ENCODE measurements at places on chromosomes 3 and 15. TPM values are rescaled to one million over a fixed set of nuclear protein-coding genes. Genes with fewer than 3 reads are reported as not detected.

GRCh38 chr3:129105862-129106261, 15.7 kb downstream of the RAB43 start:
- H3K27ac ChIP-seq = no peak overlapping the region
- DNase-seq = no peak
- no peaks in the 10 kb centered on the region for H3K36me3 ChIP-seq
- H3K4me3 ChIP-seq = no peak overlapping the region

The CAMKV gene
- total RNA-seq = 12.1 TPM

- H3K27me3 ChIP-seq = no peaks in the 10 kb centered on the region
- no peak for DNase-seq
- H3K36me3 ChIP-seq = no peaks in the 10 kb centered on the region
These were observed 15.4 kb downstream of the MYH15 start for GRCh38 chr3:108494906-108495531.

The EPM2AIP1 gene
- 27.4 TPM for total RNA-seq

- no peak within 1 kb of the TSS for H3K27ac ChIP-seq
- DNase-seq = peak; percentile 87
These were observed at the start of gene DRD3 for GRCh38 chr3:114178770-114179368. Gene DRD3 (minus strand): TSS chr3:114179052. CDS start chr3:114171992, 7,060 bp downstream.

DNA sequence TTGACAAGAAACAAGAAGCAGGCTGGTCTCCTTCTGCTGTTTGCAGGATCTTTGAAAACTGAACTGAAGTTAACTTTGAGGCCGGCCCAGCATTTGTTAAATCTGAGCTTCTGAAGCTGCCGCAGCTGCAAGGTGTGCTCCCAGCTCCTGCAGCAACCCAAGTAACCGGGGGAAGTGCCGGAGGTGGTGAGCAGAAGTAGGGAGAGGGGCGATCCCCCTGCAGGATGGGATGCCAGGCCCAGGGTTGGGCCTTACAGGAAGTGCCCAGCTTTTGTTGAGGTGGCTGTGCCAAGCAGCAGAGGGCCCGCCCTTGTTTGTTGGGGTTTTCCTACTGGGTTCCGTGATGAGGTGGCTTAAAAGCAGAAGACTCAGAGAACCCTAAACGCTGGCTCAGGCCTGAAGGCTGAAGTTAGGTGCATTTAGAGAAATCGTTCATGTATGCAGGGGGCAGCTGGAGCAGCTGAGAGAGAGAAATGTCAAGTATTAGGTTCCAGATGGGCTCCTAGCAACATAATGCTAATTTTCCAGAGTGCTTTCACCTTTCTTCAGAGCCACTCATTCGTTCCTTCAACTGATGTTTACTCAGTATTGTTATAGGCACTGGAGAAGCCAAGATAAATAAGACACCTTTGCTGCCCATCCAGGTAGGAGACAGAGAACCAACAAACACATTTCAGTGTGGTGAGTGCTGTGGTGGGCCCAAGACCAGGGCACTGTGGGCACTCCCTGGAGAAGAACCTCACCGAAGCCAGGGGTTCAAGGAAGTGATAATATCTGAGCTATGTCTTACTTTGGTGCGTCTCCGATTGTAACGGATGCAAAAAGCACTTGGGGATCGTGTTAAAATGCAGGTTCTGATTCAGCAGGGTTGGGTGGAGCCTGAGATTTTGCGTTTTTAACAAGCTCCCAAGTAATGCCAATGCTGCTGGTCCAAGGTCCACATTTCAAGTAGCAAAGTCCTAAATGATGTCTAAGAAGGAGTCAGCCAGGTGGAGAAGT, 42.2 kb upstream of the PLCL2 start:
- H3K36me3 ChIP-seq = no peaks in the 10 kb centered on the region
- H3K4me1 ChIP-seq = peaks cover 13% of the 10 kb centered on the region
- no peak overlapping the region for H3K4me3 ChIP-seq
- no peak overlapping the region for H3K27ac ChIP-seq
- no peaks in the 10 kb centered on the region for H3K27me3 ChIP-seq

The SLC22A13 gene
- 0.21 TPM for total RNA-seq

DNA sequence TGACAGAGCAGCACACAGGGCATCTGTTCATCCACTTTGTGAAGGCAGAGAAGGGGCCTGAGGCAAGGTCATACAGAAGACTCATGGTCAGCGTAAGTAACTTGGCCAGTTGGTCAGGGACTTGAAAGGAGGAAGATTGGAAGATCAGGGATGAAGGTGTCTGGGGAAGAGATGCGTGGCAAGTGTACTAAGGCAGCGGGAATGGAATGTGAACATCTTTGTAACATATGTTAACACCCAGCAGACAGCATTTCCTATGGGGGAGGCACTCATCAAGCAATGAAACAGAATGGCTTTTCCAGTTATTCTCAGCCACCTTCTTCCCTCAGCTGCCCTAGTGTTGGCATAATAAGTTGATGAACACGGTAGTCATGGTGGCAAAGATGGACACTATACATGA, 7.8 kb upstream of the RFC4 start:
- no peak overlapping the region for H3K4me3 ChIP-seq
- no peaks in the 10 kb centered on the region for H3K27me3 ChIP-seq
- no peaks in the 10 kb centered on the region for H3K36me3 ChIP-seq
- DNase-seq = no peak

The C3orf22 gene
- total RNA-seq = not detected

The ASTE1 gene
- 3.1 TPM for total RNA-seq

GRCh38 chr15:80699981-80700380, 4.9 kb downstream of the ABHD17C start:
- no peak overlapping the region for H3K4me3 ChIP-seq
- no peak for DNase-seq
- H3K4me1 ChIP-seq = peaks cover 18% of the 10 kb centered on the region
- peaks cover 18% of the 10 kb centered on the region for H3K27me3 ChIP-seq

The CYP8B1 gene
- total RNA-seq = not detected

DNA sequence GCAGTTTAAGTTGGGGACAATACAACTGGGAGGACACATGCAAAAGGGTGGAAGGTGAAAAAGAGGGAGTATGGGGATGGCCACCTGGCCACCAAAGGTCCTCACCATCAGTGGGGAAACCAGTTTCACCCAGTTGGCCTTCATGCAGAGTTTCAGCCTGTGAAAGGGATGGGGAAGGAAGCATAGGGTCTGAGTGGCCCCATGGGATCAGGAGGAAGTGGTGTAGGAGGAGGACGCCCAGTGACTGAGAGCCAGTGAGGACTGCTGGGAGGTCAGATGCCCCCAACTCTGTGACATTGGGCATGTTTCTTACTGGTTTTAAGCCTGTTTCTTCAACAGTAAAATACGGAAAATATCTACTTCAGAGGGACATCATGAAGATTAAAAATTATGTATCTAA, 16.3 kb downstream of the BCL2A1 start:
- no peaks in the 10 kb centered on the region for H3K4me1 ChIP-seq
- H3K27ac ChIP-seq = no peak overlapping the region
- H3K27me3 ChIP-seq = no peaks in the 10 kb centered on the region

The APOD gene
- not detected for total RNA-seq

The RHCG gene
- not detected for total RNA-seq

The SELENOT gene
- 133 TPM for total RNA-seq

The SEMA3G gene
- 3.4 TPM for total RNA-seq

The CFAP100 gene
- 0.12 TPM for total RNA-seq

The RBPMS2 gene
- total RNA-seq = 0.15 TPM

DNA sequence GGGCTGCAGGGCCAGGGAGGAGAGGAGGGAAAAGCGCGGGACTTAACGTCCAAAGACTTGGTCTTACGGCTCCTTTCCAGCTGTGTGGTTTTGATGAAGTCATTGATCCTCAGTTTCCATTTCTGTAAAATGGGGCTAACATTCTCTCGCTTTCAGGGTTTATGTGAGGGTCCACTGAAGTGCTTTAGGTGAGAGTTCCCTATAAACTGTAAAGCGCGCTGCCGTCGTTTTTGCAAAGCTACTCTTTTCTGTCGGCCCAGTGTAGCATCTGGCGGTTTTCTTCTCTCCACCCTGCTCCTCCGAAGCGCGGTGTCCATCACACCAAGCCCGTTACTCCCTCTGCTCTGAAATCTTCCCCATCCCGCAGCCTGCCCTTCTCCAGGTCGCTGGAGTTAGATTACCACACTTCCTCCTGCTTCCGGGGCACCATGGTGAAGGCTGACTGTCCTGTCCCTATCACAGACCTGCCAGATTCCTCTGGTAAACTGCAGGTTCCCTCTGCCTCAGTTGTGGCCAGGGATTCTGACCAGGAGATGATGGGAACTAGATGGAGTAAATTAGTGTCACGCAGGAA, 702 bp upstream of the DNAJC17 start:
- no peak overlapping the region for H3K27ac ChIP-seq
- no peak for DNase-seq
- no peaks in the 10 kb centered on the region for H3K27me3 ChIP-seq
- H3K36me3 ChIP-seq = no peaks in the 10 kb centered on the region
- peaks cover 5% of the 10 kb centered on the region for H3K4me1 ChIP-seq
- H3K4me3 ChIP-seq = peak overlapping the region; percentile 95

DNA sequence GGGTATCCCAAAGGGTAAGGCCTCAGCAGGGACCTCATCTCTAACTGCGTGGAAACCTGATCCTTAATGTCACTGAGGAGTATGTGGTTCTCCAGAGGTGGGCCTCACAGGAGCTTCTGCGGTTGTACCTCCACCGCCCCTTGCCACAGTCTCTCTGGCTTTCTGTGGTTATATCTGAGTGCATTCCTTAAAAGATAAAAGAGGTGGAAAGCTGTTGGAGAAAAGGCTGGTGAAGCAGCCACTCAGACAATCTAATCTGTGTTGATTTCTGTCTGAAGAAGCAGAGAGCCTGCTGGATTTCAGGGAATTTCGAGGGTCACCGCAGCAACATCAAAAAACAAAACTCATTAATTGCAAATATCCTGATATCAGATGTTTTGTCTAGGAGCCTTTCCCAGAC, 51.4 kb downstream of the SEMA6D start:
- H3K27me3 ChIP-seq = no peaks in the 10 kb centered on the region
- H3K4me1 ChIP-seq = peaks cover 17% of the 10 kb centered on the region
- H3K27ac ChIP-seq = no peak overlapping the region
- DNase-seq = no peak
- H3K4me3 ChIP-seq = no peak overlapping the region

The LTF gene
- not detected for total RNA-seq

DNA sequence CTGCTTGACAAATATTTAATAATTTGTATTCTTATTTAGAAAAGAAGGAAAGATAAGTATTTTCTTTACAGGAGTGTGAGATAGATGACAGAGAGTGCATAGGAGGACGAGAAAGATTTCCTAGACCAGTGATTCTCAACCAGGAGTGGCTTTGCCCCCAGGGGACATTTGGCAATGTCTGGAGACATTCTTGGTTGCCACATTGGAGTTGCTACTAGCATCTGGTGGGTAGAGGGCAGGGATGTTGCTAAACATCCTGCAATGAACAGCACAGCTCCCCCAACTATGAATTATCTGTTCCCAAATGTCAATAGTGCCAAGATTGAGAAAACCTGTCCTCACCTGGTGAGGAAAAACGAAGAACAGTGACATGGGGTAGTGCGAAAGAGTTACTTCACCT, 30.8 kb upstream of the MINAR1 start:
- no peaks in the 10 kb centered on the region for H3K36me3 ChIP-seq
- no peak overlapping the region for H3K4me3 ChIP-seq
- DNase-seq = no peak

The CLDN18 gene
- total RNA-seq = not detected

DNA sequence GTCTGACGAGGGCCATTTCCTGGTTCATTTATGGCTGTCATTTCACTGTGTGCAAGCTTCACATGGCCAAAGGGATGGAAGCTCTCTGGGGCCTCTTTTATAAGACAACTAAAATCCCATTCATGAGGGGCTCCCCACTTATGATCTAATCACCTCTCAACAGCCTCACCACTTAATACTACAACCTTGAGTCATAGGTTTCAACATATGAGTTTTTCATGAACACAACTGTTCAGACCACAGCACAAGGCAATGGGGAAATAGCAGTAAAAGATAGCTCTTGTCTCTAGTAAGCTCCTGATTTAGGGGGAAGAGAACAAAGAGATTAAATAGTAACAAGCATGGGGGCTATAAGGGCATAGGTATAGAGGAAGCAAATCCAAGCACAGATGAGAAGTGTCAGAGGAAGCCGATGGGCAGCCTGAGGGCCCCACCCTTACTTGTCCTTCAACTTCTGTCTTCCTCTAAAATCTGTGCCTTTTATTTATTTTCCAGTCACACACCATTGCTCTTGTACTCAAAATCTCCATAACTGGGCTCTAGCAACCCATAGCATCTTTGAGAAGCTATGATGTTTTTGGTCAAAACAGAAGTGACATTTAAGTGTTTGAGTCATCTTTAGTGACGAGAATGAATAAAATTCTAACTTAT, 329.1 kb downstream of the UNC13C start:
- no peaks in the 10 kb centered on the region for H3K36me3 ChIP-seq
- DNase-seq = no peak
- no peak overlapping the region for H3K27ac ChIP-seq
- no peak overlapping the region for H3K4me3 ChIP-seq

DNA sequence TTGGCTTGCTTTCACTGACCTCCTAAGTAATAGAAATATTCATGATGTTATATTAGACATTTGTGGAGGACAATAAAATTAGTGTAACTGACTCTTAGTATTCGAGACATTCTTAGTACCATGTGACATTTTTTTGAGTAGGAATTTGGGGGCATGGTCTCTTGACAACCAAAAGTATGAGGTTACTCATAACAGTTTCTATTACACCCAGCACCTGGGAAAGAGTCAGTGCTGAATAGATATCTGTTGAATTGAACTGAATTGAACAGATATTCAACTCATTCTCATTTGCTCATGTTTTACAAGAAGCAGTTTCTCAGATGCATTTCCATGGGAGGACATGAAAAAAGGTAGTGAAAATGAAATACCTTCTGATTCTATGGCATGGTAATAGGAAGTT, 84.4 kb downstream of the CMSS1 start:
- no peak for DNase-seq
- no peaks in the 10 kb centered on the region for H3K27me3 ChIP-seq
- no peaks in the 10 kb centered on the region for H3K4me1 ChIP-seq
- H3K27ac ChIP-seq = no peak overlapping the region
- H3K36me3 ChIP-seq = no peaks in the 10 kb centered on the region

The RASGRP1 gene
- 2.5 TPM for total RNA-seq

The SNTN gene
- total RNA-seq = not detected

GRCh38 chr15:48851956-48852355, 26.0 kb upstream of the EID1 start:
- DNase-seq = no peak
- no peaks in the 10 kb centered on the region for H3K36me3 ChIP-seq
- no peak overlapping the region for H3K27ac ChIP-seq
- H3K27me3 ChIP-seq = no peaks in the 10 kb centered on the region
- H3K4me3 ChIP-seq = no peak overlapping the region

The GADL1 gene
- total RNA-seq = 0.03 TPM

- no peak for DNase-seq
- no peaks in the 10 kb centered on the region for H3K36me3 ChIP-seq
- no peak overlapping the region for H3K27ac ChIP-seq
- no peak overlapping the region for H3K4me3 ChIP-seq
These were observed 30.2 kb downstream of the OCA2 start for GRCh38 chr15:28068930-28069329.
